ENCODE measurements at places on chromosomes 2 and 18.

DNA sequence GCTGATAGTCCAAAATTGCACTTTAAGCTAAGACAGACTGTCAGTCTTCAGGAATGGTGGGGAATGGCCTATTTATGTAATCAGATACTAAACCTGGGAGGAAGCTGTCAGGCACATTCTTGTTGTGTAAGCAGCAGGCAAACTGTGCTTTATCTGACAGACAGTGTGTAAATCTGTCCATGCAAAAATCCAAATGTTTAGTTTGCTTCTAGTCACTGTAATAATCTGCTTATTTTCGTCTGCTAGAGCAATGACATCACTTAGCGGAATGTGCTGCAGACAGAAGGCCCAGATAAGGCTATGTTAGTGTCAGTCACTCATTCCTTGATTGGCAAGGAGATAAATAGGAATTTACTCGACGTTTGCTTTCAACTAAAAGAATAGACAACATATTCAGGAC lies 263.5 kb downstream of the ZNF407 start:
- DNase-seq, result no peak

GRCh38 chr18:8081872-8082553 lies 514.9 kb downstream of the PTPRM start:
- no peak for DNase-seq

DNA sequence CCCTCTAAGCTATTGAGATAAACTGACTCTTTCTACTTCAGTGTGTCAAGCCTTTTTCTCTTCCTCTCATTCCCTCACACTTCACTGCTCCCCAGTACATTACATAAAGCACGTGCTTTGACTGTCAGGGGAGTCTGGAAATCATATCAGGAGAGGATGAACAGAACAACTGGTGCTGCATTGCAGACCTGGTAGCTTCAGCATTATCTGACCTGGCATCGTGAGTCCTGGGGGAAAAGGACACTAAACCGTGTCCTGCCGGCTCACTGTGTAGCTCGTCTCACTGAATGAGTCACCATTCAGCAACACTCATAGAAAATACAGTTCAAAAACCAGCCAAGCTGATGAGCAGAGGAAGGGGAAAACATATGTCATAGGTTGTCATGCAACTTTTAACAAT lies 108.5 kb upstream of the UNC80 start:
- DNase-seq, result no peak

DNA sequence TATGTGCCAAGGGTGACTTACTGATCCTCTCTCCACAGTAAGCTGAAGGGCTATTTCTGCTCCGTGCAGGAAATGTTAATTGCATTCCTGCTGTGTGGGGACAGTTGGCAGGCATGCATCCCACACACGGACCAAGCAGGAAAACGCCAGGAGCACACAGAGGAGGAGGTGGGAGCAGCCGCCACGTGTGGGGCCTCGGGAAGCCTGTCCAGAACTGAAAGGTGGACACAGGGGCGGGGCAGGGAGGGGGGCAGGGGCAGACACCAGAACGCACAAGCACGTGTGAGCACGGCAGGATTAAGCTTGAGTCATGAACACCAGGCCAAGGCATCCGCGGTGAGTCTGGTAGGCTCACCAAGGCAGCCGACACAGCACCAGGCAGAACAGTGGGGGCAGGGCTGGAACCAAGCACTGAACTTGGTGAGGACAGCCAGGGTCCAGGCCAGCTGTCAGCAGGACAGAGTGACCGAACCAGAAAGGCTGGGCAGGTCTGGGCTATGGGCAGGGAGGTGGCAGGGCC lies 177.1 kb downstream of the EIPR1 start:
- DNase-seq, result no peak

Data from stimulated activated CD4-positive, alpha-beta T cell treated with anti-CD3 and anti-CD28 coated beads, Interleukin-12 subunit alpha, Interleukin-12 subunit beta, amount 100 ng/mL, for 48 hours (primary cell).